Hippocampal formation (tissue), 2 donors: ENCODE measurements at places on chromosomes 16 and 17.

DNA sequence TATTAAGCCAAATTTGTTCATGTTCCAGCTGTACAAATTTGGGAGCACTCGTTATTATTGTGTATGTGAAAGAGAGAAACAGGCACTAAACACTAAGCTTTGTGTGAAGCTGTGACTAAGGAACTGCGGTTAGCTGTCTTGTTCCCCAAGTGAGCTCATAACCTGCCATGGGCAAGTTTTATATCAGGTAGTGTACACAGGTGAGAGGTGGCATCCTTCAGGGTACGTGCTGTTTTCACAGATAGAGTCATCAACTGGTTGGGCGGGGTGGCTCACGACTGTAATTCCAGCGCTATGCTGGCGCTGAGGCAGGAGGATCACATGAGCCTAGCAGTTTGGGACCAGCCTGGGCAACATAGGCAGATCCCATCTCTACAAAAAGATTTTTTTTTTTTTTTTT, 2.8 kb downstream of the DNAJA3 start:
- no peak for DNase-seq

DNA sequence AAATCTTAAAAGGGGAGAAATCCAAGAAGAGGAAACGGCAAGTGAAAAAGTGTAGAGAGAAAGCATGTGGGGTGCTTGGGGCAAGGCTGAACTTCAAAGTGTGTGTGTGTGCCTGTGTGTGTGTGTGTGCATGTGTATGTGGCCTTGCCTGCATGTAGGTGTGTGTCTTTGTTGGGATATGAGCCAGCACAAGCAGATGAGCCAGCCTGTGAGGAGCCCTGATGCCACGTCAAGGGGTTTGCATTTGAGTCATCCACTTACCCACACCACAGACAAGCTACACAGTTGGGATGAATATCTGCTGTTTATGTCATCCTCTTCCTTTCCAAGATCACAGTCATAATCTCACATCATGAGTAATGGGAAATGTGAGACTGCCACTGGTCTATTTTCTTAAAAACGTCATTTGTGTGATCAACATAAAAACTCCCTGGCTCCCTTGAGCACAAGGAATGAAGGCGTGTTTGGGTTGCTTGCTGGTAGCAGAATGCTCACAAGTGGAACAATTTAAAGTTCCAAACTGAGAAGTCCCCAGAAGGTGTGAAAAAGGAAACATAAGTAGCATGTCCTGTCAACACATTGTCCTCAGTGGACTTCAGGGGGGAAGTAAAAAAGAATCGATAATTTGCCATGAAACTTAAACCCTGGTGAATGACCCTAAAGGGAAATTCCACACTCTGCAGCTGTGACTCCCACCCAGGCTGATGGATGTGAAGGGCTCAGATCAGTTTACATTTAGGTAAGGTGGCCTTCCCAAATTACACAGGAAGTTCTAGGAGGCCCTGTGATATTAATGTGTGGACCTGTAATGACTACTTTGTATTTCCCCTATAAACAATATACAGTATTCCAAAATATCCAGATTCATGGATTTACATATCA, 14.7 kb downstream of the KCTD19 start:
- no peak for DNase-seq

DNA sequence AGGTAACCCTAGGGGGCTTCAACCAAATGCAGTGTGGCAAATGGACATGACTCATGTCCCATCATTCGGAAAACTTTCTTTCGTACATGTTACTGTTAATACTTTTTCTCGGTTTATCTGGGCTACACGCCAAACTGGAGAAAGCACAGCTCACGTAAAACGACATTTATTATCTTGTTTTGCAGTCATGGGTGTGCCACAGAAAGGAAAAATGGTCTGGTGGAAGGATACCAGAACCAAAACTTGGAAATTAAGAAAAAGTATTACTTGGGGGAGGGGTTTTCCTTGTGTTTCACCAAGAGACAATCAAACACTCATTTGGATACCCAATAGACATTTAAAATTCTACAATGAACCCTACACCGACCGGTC, 23.6 kb downstream of the ALOX15B start:
- DNase-seq: no peak

GRCh38 chr16:81592353-81592866, 147.8 kb downstream of the CMIP start:
- DNase-seq: no peak

DNA sequence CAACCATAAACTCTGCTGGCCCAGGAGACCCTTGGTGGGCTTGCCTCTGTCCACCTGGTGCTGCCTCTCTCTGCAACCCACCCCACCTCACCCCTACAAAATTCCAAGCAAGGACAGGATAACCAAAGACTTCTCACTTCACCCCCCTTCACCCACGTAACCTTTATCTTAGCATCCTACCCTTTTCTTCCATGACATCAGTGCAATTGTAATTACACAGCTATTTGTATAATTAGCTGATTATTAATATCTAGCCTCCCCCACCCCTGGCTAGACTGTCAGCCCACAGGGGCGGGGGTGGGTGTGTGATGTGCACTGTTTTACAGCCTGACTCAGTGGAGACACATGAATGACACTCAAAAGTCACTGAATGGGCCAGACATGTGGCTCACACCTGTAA, 262.2 kb downstream of the MRTFB start:
- no peak for DNase-seq

- no peak for DNase-seq
Observed at GRCh38 chr16:31105677-31106213, 2.4 kb upstream of the BCKDK start.

DNA sequence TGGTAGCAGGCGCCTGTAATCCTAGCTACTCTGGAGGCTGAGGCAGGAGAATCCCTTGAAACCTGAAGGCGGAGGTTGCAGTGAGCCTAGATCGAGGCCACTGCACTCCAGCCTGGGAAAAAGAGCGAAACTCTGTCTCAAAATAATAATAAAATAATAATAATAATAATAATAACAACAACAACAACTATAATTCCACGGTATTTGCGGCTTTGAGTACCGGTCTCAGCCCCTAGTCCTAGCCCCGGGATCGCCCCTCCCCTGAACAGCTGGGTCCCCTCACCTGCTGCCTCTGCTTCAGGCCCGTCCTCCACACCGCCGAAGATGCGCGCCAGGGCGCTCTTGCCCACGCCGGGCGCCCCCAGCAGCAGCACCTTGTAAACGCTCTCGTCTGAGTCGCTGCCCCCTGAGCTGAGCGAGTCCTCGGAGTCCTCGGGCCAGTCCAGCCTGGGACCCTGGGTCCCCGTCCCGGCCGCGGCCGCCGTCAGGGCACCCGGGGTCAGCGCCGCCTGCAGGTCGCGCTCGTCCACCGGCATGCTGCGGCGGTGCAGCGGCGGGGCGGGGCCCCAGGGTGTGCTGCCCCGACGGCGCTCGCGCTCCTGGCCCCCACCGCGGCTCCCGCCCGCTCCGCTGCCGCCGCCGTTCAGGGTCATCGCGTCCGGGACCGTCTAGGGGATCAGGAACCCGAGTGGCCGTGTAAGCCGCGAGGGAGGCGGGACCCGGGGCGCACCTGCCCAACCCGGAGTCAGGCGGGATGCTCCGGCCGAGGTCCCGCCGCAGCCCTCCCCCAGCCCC, 611 bp downstream of the RRAD start:
- DNase-seq: no peak

DNA sequence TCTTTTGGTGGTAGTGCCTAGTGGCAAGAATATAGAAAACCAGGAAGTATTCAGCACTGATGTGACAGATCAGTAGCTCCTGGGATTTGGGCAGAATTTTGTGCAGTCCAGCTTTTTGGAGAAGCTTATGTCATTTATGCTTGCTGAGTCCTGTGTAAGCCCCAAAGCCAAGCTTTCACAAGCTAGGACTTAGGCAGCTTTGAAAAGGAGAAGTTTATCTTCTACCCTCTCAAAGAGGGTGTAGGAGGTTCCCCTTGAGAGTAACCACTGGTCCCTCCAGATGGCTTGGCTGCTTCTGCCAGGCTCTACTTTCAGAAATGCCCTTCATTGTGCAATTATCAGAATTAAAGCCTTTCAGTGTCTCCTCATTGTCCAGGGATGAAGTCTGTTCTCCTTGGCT, 78.8 kb downstream of the CES1 start:
- no peak for DNase-seq

GRCh38 chr16:75087375-75087979, 29.1 kb downstream of the LDHD start:
- DNase-seq: no peak

DNA sequence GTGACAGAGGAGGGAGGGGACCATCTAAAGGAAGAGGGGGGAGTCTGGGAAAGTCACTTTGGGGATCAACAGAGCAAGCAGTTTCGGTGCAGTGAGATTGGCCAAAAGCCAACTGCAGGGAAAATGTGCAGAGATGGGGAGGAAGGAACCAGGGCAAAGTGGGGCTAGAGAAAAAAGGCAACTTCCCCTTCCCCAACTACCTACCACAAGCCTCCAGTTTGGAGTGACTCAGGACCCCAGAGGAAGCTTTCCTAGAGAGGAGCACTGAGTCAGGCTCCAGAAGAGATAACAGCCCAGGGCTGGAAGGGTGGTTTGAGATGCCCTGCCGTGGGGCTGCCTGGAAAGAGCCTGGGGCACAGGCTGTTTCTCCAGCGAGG, 6.9 kb upstream of the CD300LD start:
- DNase-seq: no peak

- DNase-seq: no peak
Observed at GRCh38 chr17:10748531-10749181, 18.8 kb upstream of the TMEM220 start.

DNA sequence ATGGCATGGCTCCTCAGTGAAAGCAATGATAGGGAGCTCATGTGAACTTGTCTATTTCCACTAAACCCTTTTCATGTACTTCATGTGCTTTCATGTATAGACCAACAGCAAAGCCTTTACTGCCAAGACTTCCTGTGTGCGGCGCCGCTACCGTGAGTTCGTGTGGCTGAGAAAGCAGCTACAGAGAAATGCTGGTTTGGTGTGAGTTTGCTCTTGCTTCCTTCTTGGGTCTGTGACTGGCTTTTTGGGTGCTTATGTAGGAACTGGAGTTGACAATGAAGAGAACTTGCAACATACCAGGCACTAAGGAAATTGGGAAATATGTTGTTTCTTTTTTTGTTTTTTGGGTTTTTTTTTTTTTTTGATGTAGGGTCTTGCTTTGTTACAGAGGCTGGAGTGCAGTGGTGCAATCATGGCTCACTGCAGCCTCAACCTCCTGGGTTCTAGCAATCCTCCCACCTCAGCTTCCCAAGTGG, 5.7 kb downstream of the SNX11 start:
- DNase-seq: no peak

DNA sequence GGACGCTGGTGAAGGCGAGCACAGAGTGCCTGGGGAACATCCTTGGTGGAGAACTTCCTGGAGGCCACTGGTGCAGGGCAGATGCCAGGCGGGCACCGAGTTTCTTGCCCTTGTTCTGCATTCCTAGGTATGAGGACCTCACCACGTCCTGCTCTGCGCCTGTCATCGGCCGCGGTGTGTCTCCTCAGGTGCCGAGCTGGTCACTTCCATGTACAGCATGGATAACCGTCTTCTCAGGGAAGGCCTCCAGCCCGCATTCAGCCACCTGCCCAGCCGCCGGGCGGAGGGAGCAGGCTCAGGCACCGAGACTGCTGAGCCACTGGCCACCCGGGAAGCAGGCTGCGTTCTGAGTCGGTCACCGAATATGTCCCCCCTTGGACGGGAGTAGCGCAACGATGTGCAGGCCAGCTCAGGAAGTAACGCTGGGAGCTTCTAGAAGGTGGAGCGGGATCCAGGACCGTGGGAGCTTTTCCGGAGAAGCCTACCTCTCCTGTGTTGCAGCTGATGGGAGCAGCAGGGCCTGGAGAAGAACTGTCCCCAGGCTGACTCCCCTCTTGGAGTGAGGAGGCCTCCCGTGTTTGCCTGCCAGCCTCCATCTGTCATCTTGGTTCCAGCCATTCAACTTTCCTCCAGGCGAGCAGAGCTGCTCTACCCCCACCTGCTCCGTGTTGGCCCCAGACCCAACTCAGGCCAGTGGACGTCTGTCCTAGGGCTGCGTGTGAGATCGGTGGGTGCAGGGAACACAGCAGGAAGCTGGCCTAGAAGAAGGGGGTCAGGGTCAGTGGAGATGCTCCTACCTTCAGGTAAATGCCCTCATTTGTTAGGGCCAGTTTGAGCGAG, 2.1 kb upstream of the BAIAP2 start:
- DNase-seq: no peak

GRCh38 chr17:47670064-47670463, 20.3 kb downstream of the KPNB1 start:
- DNase-seq: no peak

- DNase-seq: peak; percentile 20
Observed at GRCh38 chr17:56833057-56833808, 487 bp downstream of the C17orf67 start.
